Activated CD4-positive, alpha-beta T cell treated with anti-CD3 and anti-CD28 coated beads, Interleukin-2, amount 50 U/mL, for 4 hours (primary cell): ENCODE measurements at places on chromosomes 4 and X.

- no peak for DNase-seq
These were observed 20.5 kb upstream of the ZNF81 start for GRCh38 chrX:47815901-47816845.

DNA sequence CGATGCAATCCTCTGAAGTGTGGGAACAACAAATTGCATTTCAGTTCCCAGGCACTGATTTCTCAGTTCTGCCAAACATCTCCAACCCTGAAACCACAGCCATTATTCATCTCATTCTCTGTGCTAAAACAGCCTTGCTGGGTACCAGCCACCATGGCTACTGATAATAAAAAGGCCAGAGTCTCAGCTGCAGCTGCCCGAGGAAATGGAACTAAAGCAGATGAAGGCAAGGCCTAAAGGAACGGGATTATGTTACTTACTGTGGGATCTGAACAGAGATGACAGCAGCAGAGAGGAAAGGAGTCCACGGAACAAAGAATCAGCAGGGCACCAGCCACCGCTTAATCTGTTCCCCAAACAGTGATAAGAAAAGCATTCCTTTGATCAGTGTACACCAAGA lies 155.7 kb downstream of the PAPSS1 start:
- no peak for DNase-seq

DNA sequence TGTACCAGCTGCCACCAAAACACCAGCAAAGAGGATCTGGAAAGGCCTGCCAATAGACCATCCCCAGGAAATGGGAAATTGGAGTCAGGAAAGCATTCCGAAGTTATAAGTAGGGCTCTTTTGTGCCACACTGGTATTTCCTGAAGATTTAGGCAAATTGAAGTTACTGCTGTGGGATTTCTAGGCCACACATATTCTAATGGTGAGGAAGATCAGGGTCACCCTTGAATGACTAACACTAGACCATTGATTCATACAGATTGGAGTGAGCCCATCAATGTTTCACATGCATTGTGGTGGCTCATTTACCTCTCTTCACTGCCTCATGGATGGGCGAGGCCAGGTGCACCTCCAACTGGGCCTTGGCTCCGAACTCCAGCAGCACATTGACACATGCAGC lies 22.6 kb downstream of the ASB11 start:
- DNase-seq, result no peak

DNA sequence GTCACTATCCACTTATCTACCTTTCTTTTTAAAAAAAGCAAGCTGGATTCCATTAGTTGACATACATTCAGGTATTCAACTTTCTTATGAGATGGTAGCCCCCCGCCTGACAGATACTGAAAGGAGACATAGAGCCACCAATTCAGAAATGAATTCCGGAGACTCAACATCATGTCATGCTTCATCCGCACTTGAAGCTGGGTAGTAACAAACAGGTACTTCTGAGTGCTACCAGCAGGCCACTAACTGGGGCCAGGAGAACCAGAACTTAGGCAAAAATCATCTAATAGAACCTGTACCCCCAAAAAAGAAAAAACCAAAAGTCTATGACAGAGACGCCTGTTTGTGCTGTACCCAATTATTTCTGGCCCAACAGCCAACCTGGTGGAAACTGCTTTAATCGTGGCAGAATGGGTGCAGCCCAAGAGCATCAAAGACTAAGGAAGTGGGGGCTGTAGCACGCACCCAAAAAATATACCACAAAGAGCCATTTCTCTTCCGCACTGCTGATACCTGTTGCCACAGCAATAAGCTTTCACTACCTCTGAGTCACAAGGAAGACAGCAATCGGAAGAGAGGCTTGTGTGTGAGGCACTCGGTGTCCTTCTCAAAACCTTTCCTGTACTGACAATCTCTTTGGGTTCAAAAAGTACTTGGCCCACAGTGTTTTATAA lies 84.8 kb downstream of the AFAP1 start:
- peak; percentile 46 for DNase-seq

DNA sequence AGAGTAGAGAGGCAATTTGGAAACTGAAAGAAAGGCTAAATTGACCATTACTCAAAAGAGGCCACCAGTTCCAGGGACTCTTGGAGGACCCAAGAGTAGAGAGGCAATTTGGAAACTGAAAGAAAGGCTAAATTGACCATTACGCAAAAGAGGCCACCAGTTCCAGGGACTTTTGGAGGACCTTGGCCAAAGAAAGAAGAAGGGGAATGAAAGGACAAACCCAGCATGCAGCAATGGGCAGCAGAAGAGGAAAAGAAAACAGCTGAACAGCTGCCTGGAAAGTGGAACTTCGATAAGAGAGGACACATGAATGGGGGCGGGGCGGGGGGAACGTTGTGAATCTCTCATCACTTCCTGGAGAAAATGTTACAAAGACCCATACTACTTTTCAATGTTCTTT lies 80.8 kb downstream of the PALLD start:
- DNase-seq, result no peak

- no peak for DNase-seq
These were observed 154.7 kb upstream of the BOD1L1 start for GRCh38 chr4:13782231-13782630.

- no peak for DNase-seq
These were observed 27.4 kb downstream of the NAA11 start for GRCh38 chr4:79298484-79298883.

DNA sequence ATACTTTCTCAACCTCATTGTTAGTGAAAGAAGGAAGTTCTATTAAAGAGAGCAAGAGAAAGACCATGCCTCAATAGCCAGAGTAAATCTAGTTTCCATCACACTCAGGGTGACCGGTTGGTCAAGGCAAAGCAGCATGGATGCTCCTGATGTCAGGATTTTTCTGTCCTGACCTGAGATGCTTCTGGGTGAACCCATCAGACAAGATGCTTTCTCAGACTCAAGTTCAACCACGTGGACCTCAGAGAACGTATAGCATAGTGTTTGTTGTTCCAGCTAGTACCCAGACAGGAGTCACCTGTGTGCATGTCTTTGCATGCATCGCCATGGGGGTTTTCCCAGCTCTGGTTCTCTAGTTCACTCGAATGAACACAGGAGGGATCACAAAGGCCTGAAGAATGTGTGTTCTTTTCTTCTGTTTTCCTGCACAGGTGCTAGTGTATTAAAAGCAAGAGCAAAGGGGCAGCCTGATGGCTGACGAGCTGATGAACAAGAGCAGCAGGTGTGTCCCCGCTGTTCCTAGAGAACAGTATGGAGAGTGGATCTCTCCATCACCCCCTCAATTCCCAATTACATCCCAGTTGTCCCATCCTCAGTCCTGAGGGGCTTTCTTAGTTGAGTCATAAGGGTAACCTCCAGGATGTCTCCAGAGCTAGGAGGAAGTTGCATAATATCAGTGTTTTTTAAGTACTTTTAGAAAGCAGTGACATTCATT lies 110.5 kb upstream of the ENPP6 start:
- no peak for DNase-seq

DNA sequence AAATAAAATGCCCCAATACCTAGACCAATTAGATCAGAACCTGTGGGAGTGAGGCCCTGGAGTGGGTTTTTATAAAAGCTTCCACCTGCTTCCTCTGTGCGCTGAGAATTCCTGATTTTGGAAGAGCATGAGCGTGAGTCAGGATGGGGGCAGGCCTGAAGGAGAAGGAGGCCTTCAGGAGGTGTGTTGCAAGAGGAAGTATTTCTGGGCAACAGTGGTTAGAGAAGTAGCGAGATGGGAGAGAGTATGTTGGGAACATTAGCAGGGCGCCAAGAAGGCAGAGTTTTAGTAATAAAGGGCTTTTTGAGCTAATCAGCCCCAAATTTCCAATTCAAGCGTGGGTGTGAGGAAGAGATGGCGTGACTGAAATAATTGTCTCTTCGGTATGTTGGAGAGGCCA lies 349.8 kb downstream of the UNC5C start:
- no peak for DNase-seq

DNA sequence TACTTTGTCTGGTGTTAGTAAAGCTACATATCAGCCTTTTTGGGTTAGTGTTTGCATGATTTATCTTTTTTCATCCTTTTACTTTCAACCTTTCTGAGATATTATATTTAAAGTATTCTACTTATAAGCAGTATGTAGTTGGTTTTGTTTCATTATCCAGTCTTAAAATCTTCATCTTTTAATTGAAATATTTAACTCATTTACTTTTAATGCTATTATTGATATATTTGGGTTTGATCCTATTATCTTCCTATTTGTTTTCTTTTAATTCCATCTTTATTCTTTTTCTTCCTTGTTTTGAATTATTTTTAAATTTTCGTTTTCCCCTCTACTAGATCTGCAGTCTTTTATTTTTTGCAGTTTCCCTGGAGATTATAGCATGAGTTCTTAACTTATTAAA lies 44.0 kb downstream of the CLDN22 start:
- no peak for DNase-seq

GRCh38 chrX:18002791-18003190 lies 141.7 kb upstream of the RAI2 start:
- DNase-seq, result no peak

GRCh38 chr4:124964852-124965496 lies 252.4 kb upstream of the ANKRD50 start:
- DNase-seq, result no peak

GRCh38 chr4:24753519-24753918 lies 41.9 kb upstream of the SOD3 start:
- no peak for DNase-seq

DNA sequence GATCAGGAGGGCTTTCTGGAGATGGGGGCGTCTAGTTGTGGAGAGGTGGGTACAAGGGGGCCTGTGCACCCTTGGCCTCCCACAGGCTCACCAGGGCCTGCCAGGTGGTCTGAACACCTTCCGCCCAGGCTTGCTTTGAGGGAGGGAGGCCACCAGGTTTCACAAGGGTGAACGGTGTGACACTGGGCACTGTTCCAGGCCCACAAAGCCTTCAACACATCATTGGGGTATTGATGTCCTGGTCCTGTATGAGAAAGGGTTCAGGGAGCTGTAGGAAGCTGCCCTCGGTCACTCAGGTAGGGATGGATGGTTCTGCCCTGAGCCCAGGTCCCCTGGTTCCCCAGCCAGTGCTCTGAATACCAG lies 6.0 kb downstream of the HTRA3 start:
- DNase-seq, result no peak

DNA sequence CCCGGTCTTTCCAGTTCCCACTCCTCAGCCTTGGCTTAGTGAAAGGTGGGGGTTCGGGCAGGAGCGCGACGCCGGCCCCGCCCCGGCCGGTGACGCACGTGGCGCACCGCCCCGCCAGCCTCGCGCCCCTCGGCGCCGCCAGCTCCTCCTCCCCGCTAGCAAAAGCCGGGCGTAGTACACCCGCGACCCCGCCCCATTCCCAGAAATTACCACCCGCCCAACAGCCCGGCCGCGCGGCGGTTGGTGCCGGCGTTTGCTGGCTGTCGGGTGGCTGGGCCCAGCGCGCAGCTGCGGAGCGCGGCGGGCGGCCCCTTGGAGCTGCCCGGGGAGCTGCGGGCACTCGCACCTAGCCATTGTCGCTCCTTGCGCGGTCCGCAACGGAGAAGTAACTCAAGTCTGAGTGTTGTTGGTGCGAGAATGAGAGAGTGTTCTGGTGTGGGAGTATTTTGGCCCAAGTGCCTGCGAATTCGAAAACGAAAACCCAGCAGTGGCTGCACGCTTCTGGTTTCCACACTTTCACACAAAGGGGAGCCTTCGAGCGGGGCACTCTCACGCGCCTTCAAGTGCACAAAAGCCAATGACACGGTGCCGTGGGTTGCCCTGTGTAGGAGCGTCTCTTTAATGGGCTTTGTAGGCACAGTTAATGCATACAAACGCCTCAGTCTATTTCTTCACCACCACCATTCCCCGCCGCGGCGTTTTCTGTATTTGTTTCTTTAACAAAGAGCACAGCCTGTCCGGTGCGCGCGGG lies 1.0 kb upstream of the ELF2 start:
- peak; percentile 90 for DNase-seq

- no peak for DNase-seq
These were observed 35.5 kb downstream of the RNF212 start for GRCh38 chr4:1077711-1078477.
